IPS DF 6.9 (cell line): ENCODE measurements at places on chromosomes 4 and X.

DNA sequence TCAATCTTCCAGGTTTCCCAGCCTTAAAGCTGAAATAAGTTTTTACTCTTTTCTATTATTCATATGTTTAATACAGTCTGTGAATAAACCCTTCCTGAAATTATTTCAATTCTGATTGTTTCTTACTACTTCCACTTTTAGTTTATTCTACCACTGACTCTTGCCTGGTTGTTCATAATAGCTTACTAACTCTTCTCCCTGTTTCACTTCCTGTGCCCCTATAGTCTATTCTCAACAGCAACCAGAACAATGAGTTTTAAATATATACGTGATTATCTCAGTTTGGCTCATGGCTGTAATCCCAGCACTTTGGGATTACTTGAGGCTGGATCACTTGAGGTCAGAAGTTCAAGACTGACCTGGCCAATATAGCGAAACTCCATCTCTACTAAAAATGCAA is 408.0 kb upstream of the SPOCK3 start:
- no peak for DNase-seq

DNA sequence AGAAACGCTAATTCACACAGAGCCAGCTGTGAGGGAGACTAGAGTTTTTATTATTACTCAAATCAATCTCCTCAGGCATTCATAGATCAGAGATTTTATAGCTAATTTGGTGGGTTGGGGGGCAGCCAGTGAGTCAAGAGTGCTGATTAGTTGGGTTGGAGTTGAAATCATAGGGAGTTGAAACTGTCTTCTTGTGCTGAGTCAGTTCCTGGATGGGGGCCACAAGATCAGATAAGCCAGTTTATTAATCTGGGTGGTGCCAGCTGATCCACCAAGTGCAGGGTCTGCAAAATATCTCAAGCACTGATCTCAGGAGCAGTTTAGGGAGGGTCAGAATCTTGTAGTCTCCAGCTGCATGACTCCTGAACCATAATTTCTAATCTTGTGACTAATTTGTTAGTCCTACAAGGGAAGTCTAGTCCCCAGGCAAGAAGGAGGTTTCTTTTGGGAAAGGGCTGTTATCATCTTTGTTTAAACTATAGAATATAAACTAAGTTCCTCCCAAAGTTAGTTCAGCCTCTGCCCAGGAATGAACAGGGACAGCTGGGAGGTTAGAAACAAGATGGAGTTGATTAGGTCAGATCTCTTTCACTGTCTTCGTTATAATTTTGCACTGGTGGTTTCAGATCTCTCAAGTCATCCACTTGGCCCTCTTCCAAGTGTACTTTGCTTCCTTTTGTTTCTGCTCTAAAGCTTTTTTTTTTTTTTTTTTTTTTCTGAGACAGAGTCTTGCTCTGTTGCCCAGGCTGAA is 5.4 kb upstream of the NAA11 start:
- no peak for DNase-seq

GRCh38 chr4:182338063-182338462 is 94.9 kb downstream of the TENM3 start:
- no peak for DNase-seq

- DNase-seq: no peak
These were observed 23.3 kb downstream of the MECP2 start for GRCh38 chrX:154074199-154074598.

- DNase-seq: no peak
These were observed 85.7 kb downstream of the DIAPH2 start for GRCh38 chrX:96770315-96770714.

- DNase-seq: no peak
These were observed 11.2 kb upstream of the BRS3 start for GRCh38 chrX:136476501-136476900.

GRCh38 chr4:145058256-145058655 is 39.7 kb downstream of the ANAPC10 start:
- DNase-seq: no peak

DNA sequence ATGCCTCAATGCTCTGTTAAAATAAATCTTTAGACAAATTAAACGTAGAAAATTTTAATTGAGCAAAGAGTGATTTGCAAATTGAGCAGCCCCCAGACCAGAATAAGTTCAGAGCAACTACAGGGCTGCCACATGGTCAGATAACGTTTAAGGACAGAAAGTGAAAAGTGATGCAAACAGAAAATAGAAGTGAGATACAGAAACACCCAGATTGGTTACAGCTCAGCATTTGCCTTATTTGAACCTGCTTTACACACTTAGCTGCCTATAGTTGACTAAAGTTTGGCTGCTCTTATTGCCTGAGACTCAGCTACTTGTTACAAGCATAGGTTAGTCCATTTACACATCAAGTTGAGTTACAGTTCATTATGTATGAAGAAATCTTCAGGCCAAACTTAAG is 1800.8 kb upstream of the PCDH10 start:
- no peak for DNase-seq

DNA sequence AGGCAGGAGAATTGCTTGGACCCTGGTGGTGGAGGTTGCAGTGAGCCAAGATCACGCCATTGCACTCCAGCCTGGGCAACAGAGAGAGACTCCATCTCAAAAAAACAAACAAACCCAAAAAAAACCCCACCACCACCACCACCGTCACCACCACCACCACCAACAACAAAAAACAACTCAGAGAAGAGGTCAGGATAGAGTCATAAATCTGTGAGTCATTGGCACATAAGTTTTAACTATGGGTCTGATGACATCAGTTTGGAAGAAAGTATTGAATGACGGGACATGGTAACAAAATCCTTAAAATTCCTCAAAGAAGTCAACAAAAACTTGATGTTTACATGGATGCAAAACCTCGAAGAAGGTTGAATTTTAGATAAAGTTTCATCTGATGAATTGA is 288.0 kb upstream of the SFRP2 start:
- no peak for DNase-seq

DNA sequence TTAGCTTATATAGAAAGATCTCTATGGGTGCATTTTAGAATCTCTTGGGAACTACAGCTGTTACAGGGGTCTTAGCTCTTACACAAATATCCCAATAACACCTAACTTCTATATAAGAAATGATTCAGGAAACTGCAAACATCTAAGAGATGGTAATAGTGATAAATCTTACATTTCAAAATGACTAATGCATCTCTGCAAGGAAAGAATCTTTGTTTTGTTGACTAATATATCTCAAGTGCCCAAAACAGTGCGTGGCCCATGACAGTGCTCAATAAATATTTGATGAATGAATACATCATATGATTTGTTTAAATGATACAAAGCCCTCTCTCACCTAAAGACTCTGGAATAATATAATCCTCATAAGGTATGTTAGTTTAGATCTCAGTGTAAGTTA is 47.5 kb downstream of the CENPE start:
- no peak for DNase-seq

DNA sequence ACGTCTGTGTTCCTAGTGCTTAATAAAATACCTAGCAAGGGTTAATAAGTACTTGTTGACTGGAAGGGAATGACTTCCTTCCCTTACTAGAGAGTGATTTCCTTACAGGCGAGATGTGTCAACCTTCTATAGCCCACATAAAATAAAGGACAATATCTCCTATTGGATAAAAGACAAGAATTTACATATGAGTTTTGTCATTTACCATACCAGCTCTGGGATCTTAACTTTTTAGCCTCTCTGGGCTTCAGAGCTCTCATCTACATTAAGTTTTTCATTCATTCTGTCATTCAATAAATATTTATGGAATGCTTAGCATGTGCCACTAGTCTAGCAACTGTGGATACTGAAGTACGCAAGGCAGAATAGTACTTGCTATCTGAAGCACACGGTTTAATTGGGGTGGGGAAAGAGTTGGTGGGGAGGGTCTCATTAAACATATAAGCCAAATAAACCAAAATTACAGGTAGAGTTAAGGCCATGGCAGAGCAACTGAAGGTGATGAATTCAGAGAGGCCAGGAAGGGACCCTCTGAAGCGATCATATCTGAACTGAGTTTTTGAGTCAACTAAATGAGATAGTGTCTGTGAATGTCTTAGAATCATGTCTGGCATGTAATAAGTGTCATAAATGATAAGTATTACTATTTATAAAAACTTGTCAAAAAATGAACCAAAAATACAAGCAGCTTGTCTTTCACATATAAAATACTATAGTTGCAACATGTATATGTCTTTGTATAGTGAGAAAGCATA is 91.6 kb upstream of the BMP2K start:
- no peak for DNase-seq

- no peak for DNase-seq
These were observed 257.6 kb downstream of the BCOR start for GRCh38 chrX:39840133-39840532.

GRCh38 chr4:18209448-18209847 is 187.9 kb upstream of the LCORL start:
- no peak for DNase-seq

GRCh38 chrX:16885628-16886027 is 15.5 kb upstream of the RBBP7 start:
- DNase-seq: no peak

- DNase-seq: no peak
These were observed 21.8 kb upstream of the TNIP3 start for GRCh38 chr4:121185960-121186359.

- no peak for DNase-seq
These were observed 195.2 kb upstream of the STK26 start for GRCh38 chrX:131827935-131828334.

DNA sequence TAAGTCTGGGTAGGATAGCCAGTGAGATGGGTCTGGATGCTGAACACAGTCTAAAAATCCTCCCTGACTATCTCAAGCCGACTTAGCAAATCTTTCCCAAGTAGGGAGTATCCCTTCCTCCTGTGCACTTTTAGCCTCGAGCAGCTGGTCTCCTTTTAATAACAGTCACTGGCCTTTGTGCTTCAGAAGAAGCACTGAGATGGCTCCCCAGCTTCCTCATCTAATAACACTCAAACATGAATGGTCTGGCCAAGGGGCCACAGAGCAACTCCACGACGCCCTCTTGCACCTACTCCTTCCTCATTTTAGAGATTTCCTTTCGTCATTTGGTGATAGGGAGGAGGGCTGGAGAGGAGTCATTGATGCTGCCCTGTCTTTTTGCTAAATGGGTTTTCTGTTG is 78.8 kb upstream of the TMEM150C start:
- no peak for DNase-seq

DNA sequence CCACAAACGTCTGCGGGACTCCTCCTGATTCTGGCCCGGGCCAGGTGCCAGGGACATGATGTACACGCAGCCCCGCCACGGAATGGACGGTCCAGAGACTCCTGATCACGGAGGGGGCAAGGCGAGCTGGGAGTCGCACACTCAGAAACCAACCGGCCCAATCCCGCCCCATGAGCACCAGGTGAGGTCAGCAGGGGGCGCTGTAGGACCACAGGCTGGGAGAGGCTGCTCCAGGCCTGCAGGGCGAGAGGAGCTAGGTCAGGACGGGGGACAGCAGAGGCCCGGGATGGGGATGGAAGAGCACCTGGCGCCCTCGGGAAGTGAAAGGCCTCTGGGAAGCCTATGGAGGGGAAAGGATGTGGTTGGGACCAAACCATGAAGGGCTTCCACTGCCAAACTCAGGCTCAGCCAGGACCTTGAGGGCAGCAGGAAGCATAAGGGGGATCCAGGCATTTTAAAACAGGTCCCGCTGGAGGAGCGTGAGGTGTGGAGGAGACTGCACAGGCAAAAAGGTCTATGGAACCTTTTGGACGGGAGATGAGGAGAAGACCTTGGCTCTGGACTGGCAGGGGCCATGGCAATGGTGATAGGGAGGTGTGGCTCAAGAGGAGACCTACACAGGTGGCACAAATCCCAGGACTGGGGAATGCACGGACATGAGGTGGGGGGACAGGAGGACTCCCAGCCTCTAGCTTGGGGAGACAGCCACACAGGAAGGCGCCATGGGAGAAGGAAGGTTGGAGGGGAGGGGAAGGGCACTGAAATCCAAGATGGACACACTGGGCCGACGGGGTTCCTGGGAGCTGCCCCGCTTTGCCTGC is 79.2 kb downstream of the MTMR1 start:
- no peak for DNase-seq
